ENCODE measurements at places on chromosomes 13 and 19.

GRCh38 chr13:77430377-77430951 lies 103.6 kb upstream of the MYCBP2 start:
- no peak for DNase-seq

- DNase-seq = no peak
These were observed 10.7 kb downstream of the ZNF846 start for GRCh38 chr19:9757544-9758501.

GRCh38 chr13:23988546-23989122 lies 91.3 kb upstream of the C1QTNF9B start:
- DNase-seq = no peak

DNA sequence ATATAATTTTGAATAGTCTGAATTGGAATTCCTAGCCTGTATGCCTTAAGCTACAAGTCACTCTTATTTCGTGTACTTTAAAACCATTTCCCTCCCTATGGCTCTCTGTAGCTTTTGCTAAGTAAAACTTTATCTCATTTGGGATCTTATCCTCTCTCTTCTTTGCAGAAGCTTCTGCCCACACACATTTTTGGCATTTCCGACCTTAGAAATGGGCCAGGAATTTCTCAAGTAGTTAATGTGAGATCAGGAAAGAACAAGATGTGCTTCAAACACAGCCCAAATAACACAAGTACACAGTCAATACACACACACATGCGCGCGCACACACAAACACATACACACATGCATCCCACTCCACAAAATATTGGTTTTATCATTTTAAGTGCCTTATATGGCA lies 931.0 kb upstream of the MIR17HG start:
- no peak for DNase-seq

DNA sequence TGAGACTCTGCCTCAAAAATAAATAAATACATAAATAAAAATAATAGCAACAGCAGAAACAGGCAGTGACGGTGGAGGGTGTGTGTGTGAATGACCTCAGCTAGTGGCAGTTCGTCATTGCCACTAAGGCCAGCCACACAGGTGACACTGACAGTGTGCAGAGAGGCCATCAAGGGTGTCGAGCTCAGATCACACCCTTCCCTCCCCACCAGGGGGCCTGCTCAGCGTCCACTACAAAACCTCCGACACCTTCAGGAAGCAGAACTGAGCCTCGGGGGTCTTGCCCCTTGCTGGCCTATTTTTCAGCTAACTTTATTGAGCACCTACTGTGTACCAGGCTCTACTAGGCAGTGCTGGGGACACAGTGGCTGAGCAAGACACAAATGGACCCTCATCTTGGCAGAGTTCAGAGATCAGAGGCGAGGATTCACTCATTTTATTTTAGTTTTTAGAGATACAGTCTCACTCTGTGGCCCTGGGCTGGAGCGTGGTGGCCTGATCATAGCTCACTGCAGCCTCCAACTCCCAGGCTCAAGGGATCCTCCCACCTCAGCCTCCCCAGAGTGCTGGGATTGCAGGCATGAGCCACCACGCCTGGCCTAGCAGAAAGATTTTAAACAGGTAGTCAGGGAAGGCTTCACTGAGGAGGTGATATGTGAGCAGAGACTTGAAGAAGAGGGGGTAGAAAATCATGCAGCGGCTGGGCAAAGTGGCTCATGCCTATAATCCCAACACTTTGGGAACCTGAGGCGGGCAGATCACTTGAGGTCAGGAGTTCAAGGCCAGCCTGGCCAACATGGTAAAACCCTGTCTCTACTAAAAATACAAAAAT lies 30.3 kb upstream of the SEMA6B start:
- DNase-seq = no peak
